Esophagus squamous epithelium (tissue), 5 donors: ENCODE measurements at places on chromosomes 16 and 17.

GRCh38 chr17:55416000-55416399 is 5.6 kb downstream of the MMD start:
- no peak for DNase-seq

DNA sequence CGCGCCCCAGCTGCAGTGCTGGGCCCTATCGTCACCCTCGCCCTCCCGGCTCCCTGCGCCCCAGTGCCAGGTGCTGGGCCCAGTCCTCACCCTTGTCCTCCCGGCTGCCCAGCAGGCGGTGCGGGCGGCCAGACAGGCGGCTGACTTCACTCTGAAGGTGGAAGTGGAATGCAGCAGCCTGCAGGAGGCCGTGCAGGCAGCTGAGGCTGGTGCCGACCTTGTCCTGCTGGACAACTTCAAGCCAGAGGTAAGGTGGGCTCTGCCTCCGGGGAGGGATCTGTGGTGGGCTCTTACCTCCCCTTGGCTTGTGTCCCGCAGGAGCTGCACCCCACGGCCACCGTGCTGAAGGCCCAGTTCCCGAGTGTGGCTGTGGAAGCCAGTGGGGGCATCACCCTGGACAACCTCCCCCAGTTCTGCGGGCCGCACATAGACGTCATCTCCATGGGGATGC is 17.9 kb downstream of the QPRT start:
- DNase-seq: no peak

DNA sequence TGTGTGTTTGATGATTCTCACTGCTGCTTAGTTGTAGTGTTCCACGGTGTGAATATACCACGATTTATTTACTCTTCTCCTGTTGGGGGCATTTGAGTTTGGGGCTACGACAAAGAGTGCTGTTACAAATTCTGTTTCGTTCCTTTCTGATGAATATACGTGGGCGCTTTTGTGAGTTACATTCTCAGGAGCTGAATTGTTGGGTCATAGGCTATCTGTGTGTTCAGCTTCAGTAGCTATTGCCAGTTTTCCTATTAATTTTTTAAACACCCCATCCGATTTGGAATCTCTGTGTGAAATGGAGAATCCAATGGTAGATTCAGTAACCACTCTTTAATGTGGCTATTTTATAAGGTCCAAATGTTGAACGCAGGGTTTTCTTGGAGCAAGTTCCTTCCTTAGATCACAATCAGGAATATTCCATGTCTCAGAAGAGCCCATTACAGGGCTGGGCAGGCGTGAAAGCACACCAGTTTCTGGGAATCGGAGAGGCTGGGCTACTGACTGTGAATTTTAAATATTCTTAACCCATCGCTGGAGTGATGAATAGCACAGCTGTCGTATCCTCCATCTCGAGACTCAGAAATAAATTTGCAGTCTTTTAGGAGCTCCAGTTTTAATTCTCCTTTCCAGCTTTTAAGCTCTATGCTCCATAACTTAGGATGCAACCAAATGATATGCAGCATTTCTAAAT is 115.9 kb downstream of the PITPNC1 start:
- no peak for DNase-seq

DNA sequence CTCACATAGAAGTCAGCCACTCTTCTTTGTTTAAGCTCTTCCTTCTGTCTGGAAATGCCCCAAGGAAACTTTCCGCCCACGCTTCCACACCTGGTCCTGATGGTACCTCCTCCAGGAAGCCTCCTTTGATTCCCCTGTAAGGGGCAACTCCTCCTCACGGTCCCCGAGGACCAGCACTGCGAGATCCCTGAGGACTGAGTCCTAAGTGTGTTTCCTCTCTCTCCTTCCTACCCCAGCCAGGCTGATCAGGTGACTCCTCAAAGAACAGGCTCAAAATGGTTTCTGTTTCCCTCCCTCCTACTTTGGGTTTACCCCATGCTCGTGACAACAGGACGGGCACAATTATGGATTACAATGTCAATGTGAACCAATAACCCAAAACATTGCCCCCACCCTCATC is 63.0 kb upstream of the MED9 start:
- DNase-seq: no peak

GRCh38 chr16:79151-80054 is 1.4 kb downstream of the MPG start:
- no peak for DNase-seq
